Activated T-helper 1 cell treated with anti-CD3 and anti-CD28 coated beads, Interleukin-2, amount 50 U/mL, for 16 hours (primary cell): ENCODE measurements at places on chromosomes 7 and 10.

- DNase-seq: no peak
Measured at GRCh38 chr7:158956805-158957509, 100.6 kb downstream of the DYNC2I1 start.

DNA sequence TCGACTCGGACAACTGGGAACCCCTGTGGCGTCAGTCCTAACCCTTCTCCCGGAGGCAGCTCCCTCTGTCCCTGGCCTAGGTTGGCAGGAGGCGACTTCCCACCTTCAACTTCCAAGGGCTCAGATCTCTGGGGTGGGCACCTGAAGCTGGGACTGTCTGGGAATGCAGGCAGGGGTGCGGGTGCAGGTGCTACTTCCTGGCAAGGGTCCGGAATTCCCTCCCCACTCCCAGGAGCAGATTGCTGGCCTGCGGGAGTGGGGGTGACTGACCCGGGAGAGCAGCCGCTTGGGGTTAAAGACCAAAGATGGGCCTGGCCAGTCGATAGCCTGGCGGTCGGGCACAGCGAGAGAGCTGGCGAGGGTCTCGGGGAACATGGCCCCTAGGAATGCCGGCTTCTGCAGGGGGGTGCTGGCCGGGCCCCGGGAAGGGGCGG lies 387 bp downstream of the EPHA1 start:
- no peak for DNase-seq

DNA sequence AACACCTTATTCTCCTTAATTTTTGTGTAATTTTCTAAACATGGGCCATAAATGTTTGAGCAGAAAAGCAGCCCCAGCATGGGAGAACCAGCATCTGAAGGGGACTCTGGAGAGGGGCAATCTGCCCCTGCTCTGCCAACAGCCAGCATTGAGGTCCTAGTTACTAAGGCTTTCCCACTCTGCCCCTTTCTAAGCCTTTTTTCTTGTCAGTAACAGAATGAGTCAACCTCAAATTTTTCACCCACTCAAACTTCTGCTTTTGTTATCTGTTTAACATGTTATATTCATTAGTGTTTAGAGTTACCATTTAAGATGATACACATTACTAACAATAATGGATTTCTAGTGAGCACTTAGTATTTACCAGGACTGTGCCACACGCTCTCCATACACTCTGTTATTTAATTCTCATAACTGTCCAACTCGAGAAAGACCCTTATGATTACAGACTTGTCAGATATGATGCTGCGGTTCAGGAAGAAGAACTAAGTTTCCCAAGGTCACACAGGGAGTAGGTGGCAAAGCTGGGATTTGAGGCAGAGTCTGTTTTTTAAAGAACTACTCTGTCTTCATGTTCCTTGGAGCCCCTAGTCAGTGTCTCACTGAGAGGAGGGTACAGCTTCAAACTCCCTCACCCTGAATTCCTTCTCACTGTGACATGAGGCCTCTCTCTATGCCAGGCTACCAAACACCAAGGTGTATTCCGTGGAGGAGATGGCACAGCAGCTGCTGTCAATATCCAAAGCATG lies 19.9 kb upstream of the GPAM start:
- no peak for DNase-seq

GRCh38 chr7:108484137-108484536 lies 27.9 kb upstream of the NRCAM start:
- DNase-seq: no peak

- no peak for DNase-seq
Measured at GRCh38 chr7:17633067-17633466, 307.2 kb downstream of the SNX13 start.

- DNase-seq: no peak
Measured at GRCh38 chr10:91935886-91936285, 12.3 kb downstream of the BTAF1 start.

- DNase-seq: no peak
Measured at GRCh38 chr10:44920252-44920651, 9.1 kb downstream of the TMEM72 start.

DNA sequence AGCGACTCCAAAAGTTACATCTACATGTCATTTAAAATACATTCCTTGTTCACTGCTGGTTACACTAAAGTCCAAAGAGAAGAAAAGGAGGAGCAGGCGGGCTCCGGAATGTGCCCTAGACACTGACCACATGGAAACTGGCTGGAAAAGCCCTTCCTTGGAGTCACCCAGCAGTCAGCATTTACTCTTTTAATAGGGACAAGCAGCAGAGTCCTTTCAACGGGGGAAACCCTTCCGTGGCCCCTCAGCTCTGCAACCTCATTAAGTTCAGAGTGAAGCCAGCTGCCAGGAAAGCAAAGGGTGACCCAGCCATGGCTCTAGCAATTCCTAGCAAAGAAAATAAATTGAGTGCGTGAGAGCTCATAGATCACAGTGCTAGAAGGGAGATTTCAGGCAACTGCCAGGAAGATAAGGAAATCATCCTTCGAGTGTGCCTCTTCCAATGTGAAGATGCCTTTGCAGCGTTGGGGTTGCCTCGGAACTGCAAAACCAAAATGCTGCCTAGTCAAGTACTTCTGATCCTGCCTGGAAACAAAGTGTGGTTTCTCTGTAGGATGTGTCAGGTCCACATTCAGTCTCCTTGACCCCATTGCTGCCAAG lies 101.6 kb downstream of the SORBS1 start:
- no peak for DNase-seq

- no peak for DNase-seq
Measured at GRCh38 chr7:108824840-108825580, 255.3 kb downstream of the DNAJB9 start.

- DNase-seq: no peak
Measured at GRCh38 chr7:14389181-14389591, 399.7 kb upstream of the ETV1 start.

- no peak for DNase-seq
Measured at GRCh38 chr7:125899577-125899976, 970.0 kb upstream of the POT1 start.

DNA sequence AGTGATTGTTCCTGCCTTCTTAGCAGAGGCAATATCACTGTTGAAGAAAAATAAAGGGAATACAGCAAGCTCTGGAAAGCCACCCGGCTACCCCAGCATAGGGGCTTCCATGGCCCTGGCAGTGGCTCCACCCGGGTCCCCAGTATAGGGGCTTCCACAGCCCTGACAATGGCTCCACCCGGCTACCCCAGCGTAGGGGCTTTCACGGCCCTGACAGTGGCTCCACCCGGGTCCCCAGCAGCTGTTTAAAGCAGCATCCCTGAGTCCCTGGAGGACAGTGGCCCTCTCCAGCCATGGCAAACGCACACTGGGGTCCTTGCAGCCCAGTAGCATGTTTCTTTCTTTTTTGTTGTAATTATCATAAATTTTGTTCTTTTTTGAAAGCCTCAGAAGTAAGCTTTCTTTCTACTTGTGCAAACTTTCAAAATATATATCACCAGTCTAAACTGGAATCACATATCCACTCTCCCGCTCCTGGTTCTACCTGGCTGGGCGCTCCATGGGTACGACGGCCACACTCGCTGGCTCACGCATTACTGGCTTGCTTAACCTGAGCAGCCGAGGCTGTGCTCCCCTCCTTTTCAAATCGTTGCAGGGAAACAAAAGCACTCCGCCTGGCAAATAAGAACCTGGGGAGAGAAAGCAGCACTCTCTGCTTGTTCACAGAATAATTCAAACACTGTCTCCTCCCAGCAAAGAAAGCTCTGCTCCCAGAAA lies 62.1 kb downstream of the TCERG1L start:
- no peak for DNase-seq

GRCh38 chr7:74015670-74016069 lies 12.3 kb upstream of the ELN start:
- DNase-seq: no peak

- DNase-seq: no peak
Measured at GRCh38 chr10:47322300-47323061, at the start of gene GDF2. GDF2 (plus strand) TSS chr10:47322454; CDS start chr10:47322669, 215 bp downstream.

DNA sequence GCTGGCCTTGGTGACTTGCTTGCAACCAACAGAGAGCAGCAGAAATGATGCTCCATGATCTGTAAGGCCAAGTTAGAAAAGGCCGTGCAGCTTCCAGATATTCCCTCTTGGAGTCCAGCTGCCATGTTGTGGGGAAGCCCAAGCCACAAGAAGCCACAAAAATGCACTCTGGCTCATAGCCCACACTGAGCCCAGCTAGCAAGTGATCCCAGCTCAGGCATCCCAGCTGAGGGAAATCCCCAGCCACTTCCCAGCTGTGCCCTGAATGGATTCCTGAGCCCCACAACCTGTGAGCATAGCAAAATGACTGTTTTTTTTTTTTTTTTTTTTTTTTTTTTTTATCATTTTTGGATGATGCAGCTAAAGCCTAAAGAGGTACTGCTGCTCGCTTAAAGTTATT lies 11.1 kb upstream of the SDK1 start:
- no peak for DNase-seq

- DNase-seq: no peak
Measured at GRCh38 chr7:155709453-155709852, 65.0 kb downstream of the RBM33 start.
